ENCODE measurements at places on chromosomes 3 and 15. TPM values are rescaled to one million over a fixed set of nuclear protein-coding genes. Genes with fewer than 3 reads are reported as not detected.

SPINT1 gene
- total RNA-seq: 0.59 TPM

ATP8B4 gene
- total RNA-seq: 3.1 TPM

KLHL40 gene
- 0.57 TPM for total RNA-seq

DNA sequence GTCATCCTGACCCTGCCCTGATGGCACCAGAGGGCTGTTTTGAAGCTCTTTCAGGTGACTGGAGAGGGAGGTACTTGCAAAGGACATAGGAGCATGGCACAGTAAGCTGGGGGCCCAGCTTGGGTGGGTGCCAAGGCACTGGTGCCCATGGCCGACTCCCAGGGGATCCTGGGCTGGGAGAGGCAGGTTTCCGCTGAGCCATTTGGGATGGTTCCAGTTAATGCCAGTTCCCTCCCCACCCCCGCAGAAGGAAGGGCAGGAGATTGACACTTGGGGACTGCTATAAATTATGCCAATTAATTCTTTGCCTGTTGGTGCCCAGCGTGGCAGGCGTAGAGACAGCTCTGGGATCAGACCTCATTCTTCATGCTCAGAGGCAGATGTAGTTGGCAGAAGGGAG, 26.1 kb downstream of the CD276 start:
- no peak for DNase-seq

DNA sequence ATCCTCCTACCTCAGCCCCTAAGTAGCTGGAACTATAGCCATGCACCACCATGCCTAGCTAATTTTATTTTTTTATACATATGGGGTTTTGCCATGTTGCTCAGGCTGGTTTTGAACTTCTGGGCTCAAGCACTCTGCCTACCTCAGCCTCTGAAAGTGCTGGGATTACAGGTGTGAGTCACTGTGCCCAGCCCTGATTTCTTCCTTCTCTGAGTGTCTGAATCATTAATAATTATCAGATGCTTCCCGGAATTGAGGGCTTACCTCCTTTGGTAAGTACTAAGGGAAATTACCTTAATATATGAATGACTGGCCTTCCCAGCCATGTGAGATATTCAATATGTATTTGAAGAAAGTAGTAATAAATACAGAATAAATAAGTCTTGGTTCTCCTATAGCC, 7.2 kb downstream of the CLPX start:
- DNase-seq: no peak

DNA sequence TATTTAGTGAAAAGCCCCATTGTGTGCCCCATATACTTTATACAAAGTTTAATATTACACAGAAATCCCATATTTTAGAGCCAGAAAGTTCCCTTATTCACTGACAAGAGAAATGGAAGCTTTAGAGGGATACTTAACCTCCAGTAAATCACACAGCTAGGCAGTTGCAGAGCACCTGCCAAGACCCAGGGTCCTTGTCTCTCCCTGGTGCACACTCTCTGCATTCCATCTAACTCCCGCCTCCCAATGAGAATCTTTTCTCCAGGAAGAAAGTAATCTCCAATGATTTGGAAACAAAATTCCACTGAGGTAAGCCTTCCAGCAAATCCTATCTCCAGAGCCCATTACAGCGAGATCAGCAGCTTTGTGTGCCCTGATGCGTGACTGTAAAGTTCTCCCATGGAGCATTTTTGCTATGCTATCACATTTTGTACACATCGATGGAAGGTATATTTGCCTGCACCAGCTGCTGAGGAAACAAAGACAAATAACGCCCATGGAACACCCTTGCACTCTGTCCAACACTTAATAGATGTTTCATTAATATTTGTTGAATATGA, 41.4 kb downstream of the ULK4 start:
- DNase-seq: no peak

- DNase-seq: no peak
Observed at GRCh38 chr15:59282515-59283337, 76.1 kb downstream of the LDHAL6B start.

DNA sequence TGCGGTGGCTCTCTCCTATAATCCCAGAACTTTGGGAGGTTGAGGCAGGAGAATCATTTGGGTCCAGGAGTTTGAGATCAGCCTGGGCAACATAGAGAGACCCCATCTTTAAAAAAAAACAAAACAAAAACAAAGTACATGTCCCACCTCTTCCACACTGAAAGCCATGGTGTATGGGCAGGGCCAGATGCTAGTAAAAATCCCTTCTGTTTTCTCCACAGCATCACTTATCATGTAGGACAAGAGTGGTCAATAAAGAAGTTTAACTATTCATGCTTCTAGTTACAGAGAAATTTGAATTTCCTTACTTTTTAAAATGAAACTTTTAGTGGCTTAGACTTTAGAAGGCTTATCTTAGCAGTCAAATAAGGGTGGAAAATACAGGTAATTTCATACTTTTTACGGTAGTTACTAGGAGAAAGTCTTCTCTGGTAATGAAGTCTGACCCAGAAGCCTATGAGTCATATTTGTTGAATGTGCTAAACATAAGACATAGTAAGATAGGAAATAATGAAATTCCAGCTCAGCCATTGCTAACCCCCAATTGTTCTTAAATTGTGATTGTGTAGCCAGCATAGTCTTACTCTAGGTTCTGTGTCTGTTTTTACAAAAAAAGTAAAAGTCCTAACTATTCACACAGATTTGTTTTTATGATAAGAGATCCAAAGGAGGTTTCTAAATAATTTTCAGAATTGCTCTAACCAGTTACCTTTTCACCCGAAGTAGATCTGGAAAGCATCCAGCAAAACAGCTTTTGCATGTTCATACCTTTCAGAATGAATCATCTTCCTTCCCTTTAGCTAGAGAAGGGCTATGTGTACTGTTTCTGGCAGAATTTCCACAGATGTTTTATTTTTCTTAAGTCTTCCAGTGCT, 16.4 kb upstream of the ZNF609 start:
- no peak for DNase-seq

- DNase-seq: no peak
Observed at GRCh38 chr3:145760036-145760435, 400.9 kb downstream of the PLOD2 start.

- peak; percentile 82 for DNase-seq
Observed at GRCh38 chr3:126267169-126267975, 87.0 kb upstream of the ALDH1L1 start.

DNA sequence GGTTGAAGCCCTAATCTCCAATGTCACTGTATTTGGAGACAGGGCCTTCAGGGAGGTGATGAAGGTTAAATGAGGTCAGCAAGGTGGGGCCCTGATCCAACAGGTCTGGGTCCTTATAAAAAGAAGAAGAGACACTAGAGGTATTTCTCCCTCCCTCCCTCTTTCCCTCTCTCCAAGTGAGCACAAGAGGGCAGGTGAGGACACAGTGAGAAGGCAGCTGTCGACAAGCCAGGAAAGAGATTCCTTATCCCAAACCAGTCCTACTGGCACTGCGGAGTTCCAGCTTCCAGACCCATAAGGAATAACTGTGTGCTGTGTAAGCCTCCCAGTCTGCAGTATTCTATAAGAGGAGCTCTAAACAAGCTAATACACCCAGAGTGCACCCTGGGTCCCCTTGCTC, 134.7 kb downstream of the ADAMTS17 start:
- DNase-seq: no peak

GRCh38 chr15:42427429-42428223, 63.3 kb downstream of the ZNF106 start:
- DNase-seq: no peak

DNA sequence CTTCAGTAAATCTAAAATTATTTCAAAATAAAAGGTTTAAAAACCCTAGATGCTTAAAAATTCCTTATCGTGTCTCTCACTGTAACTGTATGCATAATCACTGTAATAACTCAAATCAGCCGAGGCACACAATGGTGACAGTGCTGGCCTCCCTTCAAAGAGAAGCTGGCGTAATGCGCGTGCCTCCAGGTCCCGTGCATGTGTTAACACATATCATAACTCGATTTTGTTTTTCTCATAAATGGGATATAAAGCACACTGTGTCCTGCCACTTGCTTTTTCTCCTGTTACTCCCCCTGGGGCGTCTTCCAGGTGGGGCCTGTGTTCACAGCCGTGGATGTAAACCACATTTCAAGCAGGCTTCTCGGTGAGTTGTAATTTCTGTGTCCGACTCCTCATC, 56.0 kb downstream of the TPRA1 start:
- DNase-seq: peak; percentile 46

GRCh38 chr15:101251830-101252820, at the start of gene CHSY1:
CHSY1 (minus strand) TSS chr15:101252048; CDS start chr15:101251456, 592 bp downstream.
- DNase-seq: peak; percentile 97

- no peak for DNase-seq
Observed at GRCh38 chr3:188090620-188091309, 63.2 kb upstream of the LPP start.

GRCh38 chr3:196800742-196801434, 61.2 kb downstream of the PAK2 start:
- DNase-seq: no peak

- DNase-seq: no peak
Observed at GRCh38 chr15:47395076-47395475, 322.2 kb upstream of the SEMA6D start.

- peak; percentile 46 for DNase-seq
Observed at GRCh38 chr3:38565339-38566214, 69.4 kb downstream of the EXOG start.

DNA sequence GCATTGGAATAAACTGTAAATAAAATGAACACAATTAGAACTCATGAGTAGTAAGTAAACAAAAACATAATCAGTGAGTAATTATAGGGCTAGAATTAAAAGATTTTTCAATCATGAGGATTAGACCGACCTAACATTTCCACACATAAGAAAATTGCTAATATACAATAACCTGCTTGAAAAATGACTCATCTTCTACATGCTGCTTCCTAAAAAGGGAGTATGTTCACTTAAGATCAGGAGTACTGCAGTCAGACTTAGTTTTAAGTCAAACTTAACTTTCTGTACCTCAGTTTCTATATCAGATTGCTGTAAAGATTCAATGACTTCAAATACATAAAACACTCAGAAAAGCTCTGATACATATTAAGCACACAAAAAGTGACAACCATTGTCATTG, 22.6 kb upstream of the NEK10 start:
- no peak for DNase-seq

DNA sequence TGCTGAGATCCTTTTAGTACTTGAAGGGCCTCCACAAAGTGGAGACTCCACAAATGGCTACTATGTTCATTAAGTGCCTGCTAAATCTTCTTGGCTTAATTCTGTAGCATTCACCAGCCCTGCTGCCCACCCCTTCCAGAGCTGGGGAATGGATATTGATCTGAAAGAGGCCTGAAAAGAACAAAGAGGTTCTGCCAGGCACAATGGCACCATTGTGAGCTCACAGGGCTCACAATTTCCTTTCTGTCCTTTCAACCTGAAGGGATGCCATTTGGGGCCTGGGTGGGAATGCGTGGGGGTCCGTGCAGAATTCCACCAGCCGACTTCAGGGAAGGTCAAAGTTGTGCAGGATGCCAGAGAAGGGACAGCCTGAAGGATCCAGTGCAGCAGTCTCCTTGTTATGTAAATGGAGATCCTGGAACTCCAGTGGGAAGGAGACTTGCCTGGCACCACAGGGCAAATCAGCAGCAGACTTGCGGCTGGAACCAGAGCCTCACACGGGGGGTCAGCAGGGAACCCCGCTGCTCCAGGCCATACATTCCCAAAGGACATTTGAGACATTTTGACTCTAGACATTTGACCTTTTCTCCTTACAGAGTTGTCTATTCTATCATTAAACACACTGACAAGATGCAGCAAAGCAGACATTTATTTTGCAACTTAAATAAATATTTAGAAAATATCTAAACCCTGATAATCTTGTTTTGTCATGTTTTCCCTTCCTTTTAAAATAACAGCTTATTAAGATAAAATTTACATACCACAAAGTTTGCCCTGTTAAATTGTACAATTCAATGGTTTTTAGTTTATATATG, 21.5 kb upstream of the MORF4L1 start:
- DNase-seq: peak; percentile 19

DNA sequence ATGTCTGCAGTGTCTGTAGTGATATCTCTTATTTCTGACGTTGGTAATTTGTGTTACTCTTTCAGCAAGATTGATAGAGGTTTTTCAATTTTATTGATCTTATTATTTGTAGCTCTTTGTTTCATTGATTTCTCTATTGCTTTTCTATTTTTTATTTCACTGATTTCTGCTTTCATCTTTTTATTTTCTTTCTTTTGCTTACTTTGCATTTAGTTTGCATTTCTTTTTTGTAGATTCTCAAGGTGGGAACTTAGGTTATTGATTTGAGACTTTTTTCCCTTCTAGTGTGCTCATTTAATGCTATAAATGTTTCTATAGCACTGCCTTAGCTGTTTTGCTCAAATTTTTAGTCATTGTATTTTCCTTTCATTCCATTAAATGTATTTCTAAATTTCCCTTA, 49.5 kb upstream of the GABRG3 start:
- no peak for DNase-seq

GRCh38 chr3:196458063-196458462, 25.8 kb upstream of the UBXN7 start:
- no peak for DNase-seq

DNA sequence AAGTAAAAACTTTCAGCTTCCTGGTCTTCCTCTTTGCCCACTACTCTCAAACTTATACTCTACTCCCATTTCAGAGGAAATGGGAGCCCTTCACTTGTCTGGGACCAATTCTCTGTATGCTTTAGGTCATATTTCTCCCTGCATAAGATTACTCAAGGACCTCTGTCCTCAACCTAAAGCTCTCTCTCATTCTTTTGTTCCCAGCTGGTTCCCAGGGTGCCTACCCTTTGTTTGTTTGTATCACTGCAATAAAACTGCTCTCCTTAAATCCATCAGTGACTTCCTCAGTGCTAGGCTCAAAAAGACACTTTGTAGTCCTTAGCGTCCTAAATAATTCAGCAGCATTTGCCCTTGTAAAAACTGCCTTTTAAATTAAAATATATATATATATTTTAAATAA, 2.9 kb downstream of the NGRN start:
- DNase-seq: no peak

DNA sequence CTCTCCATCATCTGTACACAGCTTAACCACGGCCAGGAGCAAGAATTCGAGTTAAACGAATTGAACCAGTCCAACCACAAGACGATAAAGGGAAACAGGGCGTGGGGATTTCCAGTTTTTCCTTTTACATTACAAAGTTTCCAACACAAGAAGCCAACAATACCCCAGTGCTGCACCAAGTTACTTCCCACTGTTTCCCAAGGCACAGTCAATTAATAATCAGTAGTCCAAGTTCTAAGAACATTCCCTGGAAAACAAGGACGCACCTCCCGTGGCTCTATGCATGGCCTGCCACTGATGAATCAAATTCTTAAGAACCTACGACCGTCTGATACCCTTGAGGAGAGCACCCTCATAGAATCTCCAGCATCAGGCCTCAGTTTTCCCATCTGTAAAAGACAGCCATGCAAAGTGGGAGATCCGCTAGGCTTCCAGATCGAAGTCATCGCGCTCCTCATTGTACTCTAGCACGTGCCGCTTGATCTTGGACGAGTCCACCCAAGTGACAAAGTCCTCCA, 774 bp downstream of the IMP3 start:
- DNase-seq: no peak
